Stimulated activated CD4-positive, alpha-beta T cell treated with anti-CD3 and anti-CD28 coated beads, Interleukin-1b, Interleukin-23, amount 100 ng/mL, for 1 hour (primary cell): ENCODE measurements at places on chromosomes 5 and 9.
A peak's percentile ranks its signal among the peaks of the same experiment; 100 is the strongest.

GRCh38 chr5:112036206-112036605, 279.2 kb upstream of the NREP start:
- no peak for DNase-seq

GRCh38 chr5:4230786-4231641, 635.4 kb downstream of the IRX1 start:
- no peak for DNase-seq

- DNase-seq: no peak
Observed at GRCh38 chr5:9658706-9659105, 28.6 kb upstream of the TAS2R1 start.

DNA sequence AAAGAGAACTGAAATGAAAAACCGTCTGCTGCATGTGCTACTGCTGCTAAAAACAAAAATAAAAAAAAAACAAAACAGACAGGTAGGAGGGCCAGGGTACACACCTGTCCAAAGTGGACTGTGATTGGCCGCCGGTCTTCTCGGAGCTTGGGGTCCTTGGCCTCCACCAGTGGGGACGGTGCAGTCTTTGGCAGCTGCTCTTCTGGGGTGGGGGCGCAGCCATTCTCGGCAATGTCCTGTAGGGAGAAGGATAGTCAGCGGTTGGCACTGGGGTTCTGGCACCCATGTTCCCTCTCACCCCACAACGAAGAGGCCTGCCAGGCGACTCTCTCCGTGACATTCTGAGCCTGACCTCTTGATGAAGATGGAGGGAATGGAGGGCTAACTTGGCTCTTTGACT, 84.3 kb downstream of the CRB2 start:
- DNase-seq: no peak

DNA sequence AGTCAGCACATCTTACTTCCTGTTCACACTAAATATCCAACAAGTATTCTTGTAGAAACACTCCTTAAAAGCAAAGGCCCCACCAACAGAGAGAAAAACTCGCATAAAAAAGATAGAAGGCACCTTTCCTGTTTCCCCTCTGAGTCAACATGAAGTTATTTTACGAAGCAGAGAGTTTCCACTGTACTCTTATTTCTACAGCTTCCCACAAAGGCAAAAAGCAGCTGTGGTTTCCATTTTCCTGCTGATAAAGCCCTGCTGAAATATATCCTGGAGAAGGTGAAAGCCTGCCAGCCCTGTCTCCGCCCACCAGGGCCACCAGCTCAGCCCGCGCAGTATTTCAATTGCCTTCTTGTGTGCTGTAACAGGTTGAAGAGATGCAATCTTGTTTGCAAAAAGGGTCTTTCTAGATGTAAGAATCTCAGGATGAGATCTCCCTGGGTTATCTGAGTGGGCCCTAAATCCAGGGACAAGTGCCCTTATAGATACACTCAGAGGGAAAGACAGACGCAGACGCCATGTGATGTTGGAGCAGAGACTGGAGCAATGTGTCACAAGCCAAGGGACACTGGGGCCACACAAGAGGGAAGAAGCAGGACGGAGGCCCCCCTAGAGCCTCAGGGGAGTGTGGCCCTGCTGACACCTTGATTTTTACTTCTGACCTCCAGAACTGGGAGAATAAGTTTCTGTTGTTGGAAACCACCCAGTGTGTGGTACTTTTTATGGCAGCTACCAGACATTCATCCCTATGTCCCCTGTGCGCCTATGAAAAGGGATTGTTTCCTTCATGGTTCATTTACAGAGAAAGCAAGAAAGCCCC, 19.9 kb downstream of the SEMA4D start:
- DNase-seq: no peak

DNA sequence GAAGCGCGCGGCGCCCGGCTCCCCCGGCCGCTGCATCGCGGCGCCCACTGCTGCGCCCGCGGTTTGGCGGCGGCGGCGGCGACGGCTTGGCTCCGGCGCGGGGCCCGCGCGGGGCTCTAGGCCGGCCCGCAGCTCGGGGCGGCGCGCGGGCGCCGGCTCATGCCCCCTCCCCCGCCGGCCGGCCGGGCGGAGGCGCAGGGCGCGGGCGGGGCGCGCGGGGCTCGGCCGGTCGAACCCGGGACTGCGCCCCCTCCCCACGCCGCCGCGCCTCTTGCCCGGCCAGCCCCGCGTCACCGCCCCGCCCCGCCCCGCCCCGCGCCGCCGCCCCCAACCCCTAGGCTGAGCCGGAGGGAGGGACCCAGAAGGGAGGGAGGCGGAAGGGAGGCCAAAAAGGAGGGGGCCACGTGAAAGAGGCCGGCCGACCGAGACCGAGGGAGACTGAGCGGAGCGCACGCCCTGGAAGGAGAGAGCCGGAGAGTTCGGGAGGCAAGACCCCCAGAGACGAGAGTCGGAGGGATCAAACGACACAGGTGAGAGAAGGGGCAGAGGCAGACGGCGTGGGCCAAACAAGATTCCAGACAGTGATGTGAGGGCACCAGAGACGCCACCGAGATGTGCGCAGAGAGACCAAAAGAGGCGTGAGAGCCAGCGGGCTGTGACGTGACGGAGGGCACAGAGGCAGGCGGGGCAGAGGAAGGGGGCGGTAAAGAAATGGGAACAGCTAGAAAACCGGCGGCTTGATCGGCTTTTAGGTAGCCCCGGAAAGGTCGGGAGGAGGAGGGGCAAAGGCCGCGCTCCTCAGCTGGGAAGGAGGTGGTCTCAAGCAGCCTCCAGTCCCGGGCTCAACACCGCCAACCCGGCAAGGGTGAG, at the start of gene BARX1:
Gene BARX1 (minus strand): TSS at position 245 of the 870 bp plus-strand sequence. CDS start 209 bp downstream, at position 36.
- no peak for DNase-seq

DNA sequence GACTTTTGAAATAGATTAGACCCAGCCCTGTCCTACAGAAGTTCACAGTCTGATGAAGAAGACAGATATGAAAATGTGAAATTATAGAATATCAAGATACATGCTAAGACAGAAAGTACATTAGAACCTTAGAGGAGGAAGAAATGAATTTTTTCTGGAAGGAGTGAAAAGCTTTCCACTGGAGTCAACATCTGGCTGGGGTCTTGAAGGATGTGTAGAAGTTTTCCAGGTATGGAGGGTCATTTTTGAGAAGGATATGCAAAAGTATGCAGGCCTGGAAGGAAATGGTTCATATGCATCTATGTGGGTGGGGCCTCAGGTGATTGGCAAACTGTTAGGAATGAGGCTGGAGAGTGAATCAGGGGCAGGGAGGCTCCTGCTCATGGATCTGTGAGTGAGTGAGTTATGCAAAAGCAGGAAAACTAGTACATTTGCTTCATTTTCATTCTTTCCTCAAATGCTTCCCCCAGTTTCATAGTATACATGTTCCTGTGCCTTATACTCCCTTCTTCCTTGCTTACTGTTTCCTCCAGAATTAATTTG, 142.3 kb downstream of the GRIA1 start:
- DNase-seq: no peak

DNA sequence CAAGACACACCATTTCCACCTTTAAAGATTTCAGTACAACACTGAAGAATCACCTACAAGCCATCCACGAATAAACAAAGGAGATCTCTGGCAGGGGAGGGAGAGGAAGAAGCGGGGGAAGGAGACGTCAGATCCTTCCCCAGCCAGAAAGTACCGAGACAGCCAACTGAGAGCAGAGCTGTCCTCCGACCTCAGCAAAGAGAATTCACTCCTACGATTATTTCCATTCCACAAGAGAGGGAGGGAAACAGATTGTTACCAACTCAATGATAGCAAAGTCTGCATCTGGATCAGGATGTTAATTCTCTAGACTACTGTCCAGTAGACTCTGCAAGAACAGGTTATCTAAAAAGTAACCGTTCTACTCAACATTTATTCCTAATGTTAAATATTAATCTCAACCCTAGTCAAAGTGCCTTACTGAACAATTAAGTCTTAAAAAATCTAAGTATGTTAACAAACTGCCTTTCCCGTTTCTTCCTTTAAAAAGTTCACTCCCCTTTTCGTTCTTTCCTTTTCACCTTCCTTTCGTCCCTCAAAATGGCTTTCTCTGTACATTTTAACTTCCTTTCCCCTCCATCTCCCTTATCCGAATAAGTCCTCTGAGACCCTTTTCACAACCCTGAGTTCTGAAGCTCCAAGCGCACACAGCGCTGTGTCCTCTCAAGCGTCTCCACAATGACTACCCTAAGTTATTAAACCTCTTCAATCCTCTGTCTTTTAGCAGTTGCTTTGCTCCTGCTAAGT, 1.4 kb downstream of the CHD1 start:
- peak; percentile 32 for DNase-seq

GRCh38 chr5:98458726-98459125, 314.7 kb upstream of the RGMB start:
- DNase-seq: no peak
